ENCODE measurements at places on chromosomes 2 and 18.

DNA sequence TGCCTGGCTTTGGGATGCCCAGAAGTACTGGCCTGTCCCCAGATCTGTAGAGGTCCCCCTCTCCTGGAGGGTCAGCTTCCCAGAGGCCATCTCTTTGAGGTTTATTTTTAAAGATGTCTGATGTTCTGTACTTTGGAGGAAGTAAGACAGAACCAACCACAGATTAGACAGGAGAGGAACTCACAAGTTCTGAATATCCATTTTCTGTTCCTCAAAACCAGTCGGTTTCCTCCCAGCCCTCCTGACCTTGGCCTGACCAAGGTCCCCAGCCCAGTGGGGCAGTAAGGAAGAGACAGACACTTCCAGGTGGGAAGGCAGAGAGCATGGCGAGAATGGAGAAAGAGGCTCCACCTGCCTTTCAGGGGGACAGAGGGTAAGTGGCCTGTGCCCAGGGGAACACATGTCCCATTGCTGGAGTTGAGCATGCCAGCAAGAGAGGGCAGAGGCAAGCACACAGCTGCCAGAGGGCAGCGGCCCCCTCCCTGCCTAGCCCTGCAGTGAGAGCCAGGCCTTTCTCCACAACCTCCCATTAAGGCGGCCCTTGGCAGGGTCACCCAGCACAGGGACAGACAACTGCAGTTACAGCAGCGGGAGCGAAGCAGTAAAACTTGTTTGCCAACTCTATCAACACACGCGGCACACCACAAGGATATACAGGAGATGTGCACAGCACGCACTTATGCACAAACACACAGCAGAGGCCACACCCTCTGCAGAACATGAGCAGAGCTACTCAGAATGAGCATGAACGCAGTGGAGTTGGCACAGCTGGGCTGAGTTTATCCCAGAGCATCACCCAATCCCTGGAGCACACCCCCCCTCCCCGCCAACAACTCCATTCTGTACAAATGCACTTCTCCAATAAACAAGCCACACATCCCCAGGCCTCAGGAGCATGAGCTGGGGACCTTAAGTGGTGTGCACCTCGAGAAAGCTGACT lies 18.5 kb upstream of the SEMA4C start:
- DNase-seq, result no peak

DNA sequence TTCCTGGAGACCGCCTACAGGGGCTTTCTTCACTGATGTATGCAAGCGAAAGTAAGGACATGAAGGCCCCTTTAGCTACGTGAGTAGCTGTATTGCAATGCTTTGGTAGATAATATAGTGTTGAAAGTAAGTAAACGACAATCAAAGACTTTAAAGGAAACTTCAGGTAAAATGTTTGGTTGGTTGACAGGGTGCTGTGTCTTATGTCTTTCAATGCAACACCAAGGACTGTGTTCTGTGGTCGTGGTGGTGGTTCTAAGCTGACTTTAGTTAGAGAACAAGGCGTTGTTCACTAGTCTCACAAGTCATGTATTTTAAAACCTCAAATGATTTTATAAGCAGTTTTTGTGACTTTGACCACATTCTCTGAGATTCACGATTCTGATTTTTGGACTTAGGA lies 58.0 kb upstream of the CABYR start:
- no peak for DNase-seq

- DNase-seq, result no peak
Observed at GRCh38 chr2:130754811-130755210, 529 bp upstream of the AMER3 start.

DNA sequence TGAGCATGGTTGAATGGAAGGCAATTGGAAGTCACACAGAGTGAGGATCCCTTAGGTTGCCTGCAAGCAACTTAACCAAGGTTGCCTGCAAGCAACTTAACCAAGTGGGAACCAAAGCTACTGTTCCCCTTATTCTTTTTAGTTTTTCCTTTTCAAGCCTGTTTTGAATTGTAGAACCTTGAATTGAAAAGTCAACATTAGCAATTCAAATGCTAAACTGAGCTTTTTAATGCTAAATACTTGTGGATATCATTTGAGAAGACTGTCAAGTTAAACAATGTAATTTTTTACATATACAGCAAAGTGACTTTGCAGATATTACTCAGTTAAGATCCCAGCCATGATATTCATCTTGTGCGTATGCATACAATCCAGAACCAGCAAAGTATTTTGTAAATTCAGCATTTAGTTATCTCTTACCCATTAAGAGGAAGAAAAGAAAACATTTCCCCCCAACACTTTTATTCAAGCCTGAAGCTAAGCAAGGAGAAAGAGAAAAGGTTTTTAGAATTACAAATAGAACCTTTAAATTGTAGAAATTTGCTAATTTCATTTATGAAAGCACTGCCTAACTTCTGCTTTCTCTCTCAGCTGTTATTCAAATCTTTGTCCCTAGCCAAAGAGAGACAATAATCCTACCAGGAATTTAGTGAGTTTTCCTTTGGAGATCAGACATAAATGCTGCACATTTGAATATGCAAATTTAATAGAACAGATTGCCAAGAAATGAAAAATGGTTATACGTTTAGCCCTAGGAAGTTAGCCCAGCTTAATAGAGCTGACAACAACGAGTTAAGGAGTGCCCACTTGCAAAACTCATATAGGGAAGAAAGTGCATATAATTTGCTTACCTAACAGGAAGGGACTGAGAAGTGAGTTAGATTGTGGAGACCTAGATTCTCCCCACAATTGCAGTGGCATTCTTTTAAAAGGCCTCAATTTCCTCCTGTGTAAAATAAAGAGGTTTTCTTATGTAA lies 643.2 kb upstream of the PIK3C3 start:
- no peak for DNase-seq

GRCh38 chr18:39057423-39058064 lies 1491.9 kb upstream of the CELF4 start:
- DNase-seq, result no peak

DNA sequence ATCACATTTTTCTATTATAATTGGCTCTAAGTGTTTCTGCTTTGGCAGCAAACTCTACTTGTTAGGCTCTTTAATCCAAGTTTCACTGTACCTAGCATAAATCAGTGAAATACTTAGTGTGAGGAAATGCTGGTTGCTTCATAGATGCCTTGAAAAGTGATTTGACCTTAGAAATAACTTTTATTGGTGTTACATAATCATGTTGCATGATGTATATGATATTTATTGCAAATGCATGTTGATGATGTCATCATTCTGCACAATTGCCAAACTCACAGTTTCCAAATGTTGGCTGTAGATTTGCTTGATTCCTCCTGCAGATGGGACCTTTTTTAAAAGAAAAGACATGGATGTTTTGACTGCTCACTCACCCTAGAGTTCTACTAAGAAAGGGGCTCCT lies 137.6 kb upstream of the BCL2L11 start:
- no peak for DNase-seq

DNA sequence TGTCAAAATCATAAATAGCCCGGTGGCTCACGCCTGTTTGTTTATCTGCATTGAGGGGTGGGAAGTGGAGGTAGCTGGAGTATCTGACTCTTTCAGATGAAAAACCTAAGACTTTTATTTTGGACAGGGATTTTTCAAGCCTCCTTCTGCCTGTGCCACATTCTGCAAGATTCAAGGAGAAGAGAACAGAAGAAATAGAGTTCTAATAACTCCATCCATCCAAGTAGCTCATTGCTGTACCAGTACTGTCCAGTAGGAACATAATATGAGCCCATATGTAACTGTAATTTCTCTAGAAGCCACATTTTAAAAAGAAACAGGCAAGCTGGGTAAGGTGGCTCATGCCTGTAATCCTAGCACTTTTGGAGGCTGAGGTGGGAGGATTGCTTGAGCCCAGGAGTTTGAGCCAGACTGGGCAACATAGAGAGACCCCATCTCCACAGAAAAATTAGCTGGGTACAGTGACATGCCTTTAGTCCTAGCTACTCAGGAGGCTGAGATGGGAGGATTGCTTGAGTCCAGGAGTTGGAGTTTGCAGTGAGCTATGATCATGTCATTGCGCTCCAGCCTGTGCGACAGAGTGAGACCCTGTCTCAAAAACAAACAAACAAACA lies 35.4 kb upstream of the NT5DC4 start:
- no peak for DNase-seq

DNA sequence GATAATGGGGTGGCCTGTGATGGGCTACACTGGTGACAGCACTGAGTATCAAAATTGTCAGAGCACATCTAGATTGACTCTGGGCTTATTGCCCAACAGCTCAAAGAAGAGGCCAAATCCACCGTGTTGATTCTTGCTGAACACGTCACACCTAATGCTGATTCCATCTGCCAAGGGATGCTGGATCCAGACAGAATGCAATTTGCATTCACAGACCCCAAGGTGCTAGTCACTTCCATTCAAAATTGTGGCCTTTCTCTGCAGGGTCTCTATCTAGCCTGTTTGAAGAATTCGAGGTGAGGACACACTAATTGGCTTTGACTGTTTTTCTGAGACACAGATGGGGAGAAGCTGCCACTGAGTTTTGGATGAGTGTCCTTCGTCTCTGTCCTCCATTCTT lies 13.5 kb upstream of the GPR39 start:
- no peak for DNase-seq

DNA sequence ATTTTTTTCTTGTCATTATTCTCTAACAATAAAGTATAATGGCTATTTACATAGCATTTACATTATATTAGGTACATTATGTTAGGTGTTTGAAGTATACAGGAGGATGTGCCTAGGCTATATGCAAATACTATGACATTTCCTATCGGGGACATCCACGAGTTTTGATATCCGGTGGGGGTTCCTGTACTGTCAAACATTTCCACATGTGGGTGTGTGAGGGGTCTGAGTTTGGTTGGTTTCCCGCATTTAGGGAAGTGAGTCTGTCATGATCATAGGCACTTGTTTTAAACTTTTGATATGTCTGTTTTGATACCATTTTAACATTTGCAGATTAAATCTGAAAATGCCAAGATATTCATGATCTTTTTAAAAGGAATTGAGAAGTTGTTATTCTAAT lies 76.0 kb downstream of the CEP192 start:
- DNase-seq, result no peak

DNA sequence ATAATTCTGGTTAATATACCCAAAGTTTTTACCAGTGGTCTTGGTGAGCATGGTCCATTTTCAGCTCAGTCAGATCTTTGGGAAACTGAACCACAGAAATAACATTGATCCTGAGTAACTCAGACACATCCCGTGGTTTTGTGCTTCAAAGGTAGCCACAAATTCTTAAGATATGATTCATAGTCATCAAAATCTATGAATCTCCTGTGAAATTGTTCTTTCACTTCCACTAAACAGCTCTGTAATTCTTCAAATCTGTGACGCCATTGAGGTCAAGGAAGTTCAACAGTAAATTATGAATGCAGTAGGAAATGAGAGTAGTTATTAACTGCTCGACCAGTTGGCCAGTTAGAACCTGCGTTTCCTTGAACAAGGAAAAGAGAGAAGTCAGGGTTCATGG lies 147.3 kb downstream of the IRS1 start:
- DNase-seq, result no peak

- DNase-seq, result no peak
Observed at GRCh38 chr2:208297961-208298360, 31.9 kb downstream of the PIKFYVE start.

- DNase-seq, result no peak
Observed at GRCh38 chr2:136031711-136032110, 46.3 kb upstream of the DARS1 start.

DNA sequence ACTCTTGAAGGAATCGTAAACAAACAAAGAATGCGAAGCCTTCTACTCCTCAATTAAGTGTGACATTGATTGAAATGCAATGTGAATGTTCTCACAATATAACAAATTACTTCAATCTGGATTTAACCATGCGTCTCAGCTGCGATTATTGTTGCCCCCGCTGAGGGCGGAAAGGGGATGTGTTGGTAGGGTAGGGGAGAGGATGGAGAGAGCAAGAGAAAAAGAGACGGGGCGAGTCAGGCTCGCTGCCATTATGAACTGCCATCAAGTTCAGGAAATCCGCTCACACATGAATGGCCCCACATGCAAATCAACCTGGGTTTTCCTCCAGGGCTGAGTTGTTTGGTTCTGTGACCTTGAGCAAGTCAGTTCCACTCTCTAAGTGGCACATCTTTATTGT lies 129.8 kb downstream of the PXDN start:
- DNase-seq, result no peak

- no peak for DNase-seq
Observed at GRCh38 chr2:168599738-168600137, 143.7 kb downstream of the CERS6 start.

DNA sequence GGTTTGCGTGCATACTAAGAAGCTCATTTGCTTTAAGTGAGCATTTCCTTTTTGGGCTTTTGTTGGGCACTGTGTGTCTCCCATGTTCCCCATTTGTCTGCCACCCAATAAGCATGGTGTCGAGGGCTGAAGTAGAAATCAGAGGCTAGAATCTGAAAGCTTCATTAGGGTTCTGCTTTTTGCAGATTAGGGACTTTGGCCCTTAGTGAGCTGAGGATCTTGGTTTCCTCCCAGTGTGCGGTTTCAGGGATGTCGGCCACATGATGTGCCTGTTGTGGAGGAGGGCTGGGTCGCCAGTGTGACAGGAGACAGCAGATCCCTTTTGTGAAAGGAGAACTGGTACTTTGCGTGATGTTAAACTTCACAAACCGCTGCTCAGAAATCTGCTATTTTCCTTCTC lies 41.1 kb downstream of the PLEKHB2 start:
- DNase-seq, result no peak

DNA sequence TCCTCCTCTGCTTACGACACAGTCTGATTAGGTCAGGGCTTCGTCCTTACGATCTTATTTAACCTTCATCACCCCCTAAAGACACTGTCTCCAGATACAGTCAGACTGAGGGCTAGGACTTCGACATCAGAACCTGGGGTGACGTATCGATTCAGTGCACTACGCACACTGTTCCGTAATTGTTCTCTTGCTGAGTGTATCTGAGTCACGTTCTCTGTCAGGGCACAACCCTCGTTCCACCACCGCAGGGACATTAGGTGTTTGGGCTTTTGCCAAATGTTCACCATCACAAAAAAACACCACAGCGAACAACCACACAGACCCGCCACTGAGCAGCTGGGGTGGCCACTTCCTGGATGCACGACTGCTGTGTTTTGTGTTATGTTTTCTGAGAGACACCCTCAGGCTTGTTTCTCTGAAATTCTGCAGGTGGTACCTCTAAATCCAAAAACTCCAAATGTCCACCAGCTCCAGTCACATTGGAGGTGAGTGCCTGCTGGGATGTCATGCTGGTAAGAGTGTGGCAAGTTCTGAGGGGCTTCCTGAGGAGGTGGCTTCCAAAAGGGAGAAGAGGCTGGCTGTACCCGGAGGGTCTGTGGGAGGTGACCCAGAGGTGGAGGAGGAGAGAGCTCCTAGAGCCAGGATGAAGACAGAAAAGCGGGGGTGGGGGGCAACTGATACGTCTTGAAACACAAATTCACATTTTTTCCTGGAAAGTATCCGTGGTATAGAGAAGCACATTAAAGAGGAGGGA lies 66.6 kb downstream of the ADNP2 start:
- peak; percentile 78 for DNase-seq

GRCh38 chr2:120716641-120717585 lies 18.8 kb upstream of the GLI2 start:
- DNase-seq, result no peak

DNA sequence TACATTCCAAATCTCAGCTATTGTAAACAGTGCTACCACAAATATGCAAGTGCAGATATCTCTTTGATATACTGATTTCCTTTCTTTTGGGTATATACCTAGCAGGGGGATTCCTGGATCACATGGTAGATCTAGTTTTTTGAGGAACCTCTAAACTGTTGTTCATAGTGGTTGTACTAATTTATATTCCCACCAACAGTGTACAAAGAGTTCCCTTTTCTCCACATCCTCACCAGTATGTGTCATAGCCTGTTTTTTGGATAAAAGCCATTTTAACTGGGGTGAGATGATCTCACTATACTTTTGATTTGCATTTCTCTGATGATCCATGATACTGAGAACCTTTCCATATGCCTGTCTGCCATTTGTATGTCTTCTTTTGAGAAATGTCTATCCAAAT lies 6.3 kb upstream of the CCNT2 start:
- no peak for DNase-seq

Measured in CD4-positive, alpha-beta T cell treated with Interleukin-12 subunit alpha and Interleukin-12 subunit beta, for 1 hour (primary cell).